ENCODE measurements at places on chromosomes 4 and X.

GRCh38 chr4:110632506-110633357 lies 9.9 kb upstream of the PITX2 start:
- no peak for DNase-seq

- DNase-seq: no peak
Observed at GRCh38 chr4:163744861-163745260, 250.4 kb downstream of the TMA16 start.

GRCh38 chr4:114205261-114205660 lies 225.8 kb upstream of the ARSJ start:
- DNase-seq: no peak

GRCh38 chrX:153032397-153033118 lies 23.7 kb upstream of the PNMA3 start:
- DNase-seq: peak; percentile 57

- no peak for DNase-seq
Observed at GRCh38 chr4:42411803-42412202, 14.5 kb downstream of the SHISA3 start.

DNA sequence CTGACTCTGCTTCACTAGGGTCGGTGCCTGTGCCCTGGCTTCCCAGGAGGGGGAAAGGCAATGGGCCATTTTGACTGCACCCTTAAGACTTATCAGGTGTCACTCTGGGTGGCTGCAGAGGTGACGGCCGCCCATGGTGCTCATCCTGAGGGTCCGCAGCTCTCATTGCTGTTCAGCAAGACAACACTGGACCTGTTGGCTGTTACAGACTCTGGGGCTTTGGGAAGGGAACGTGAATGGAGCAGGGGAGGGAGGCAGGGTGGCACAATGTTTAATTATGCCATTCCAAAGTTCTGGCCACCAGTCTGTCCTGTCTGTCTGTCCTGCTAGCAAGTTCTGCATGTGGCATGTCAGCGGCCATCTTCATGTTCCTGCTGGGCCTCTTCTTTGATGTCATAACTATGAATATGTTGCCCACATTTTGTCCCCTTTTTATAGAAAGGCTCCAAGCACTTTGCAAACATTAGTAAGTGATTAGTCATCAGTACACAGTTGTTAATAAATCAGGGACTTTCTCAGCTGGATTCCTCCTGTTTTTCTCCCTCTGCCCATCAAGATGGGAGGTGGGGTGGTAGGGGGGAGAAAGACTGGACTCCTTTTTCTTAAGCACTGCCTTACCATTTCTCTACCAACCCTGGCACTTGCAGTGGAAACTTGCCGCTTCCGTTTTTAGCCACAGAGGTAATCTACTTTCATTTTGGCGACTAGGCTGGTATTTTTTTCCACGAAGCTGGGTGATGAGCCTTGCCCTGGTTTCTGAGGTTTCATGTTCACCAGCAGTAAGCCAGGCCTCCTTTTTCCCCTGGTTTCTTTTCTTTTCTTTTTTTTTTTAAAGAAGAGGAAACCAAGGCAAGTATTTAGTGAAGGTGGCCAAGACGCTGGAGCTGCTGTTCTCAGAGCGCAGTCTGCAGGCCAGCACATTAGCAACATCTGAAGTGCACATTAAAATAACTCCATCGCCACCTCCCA lies 88.6 kb upstream of the TRIM2 start:
- DNase-seq: no peak

- DNase-seq: peak; percentile 32
Observed at GRCh38 chr4:42627885-42628646, 28.8 kb downstream of the ATP8A1 start.

DNA sequence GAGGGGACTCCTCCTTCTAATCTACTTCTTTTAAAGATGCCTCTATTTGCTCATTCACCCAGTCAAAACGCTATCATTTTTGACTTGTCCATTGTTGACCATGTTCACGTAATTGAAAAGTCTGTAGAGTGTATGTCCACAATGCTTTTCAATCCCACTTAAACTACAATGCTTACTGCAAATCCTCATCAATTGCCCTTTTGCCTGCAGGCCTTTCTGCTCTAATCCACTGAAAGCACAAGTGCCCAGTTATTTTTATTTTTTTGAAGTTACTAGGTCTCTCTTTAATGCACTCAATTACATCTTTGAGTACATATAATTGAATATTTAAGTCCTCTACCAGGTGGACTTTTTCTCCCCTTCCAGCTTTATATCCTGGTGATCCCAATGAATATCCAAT lies 437.4 kb downstream of the PDGFC start:
- DNase-seq: no peak

DNA sequence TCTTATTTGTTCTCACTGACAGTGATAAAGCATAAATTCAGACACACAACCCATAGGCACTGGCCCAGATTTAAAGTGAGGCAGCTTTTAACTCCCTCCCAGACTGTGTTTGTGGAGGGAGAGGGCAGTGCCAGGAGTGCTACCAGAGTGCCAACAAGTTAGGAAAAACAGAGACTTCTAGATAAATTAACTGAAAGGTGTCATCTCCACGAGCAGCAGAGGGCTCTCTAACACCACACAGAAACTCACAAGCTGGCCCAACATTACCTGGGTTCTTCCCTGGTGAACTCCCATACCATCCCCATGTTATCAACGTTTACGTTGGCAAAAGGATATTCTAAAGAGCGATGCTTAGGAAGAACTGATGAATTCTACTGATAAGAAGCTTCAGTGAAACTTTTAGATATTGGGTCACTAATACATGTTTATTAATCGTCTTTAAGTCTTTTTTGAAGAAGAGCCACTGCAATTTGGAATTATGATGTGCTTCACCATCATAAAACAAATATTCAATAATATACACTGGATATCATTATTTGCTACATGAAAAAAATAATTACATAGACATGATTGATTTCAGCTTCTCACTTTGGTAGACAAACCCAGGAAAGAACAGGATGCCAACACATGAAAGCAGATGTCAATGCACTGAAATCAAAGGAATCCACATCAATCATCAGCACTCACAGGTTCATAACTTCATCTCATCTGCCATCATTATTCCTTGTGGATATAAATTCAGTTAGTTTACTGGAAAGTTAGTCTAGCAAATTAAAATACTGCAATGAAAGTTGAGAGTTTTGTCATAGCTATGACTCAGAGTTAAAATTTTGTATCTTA lies 121.2 kb upstream of the NAP1L5 start:
- DNase-seq: peak; percentile 44

DNA sequence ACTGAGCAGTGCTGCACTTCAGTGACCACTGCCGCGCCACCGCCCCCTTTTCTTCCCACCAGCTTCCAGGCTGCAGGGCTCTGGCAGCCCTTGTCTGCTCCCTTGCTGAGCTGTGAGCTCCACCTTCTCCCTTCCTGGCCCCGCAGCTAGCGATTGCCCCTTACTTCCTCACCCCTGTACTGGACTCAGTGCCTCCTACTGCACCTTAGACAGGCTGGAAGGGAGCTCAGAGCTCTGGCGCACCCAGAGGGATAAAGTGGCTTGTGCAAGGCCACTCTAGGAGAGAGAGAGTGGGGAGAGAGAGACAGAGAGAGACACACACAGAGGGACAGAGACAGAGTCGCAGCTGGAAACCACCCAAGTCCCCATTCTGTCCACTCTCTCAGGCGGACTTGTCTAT lies 6.0 kb downstream of the RASL11B start:
- DNase-seq: no peak

GRCh38 chrX:17020851-17021821 lies 74.7 kb downstream of the REPS2 start:
- DNase-seq: no peak

GRCh38 chr4:137526681-137527080 lies 5.6 kb downstream of the PCDH18 start:
- DNase-seq: no peak

- DNase-seq: peak; percentile 44
Observed at GRCh38 chr4:79198951-79199587, 126.8 kb downstream of the NAA11 start.

- no peak for DNase-seq
Observed at GRCh38 chrX:65702956-65703355, 35.5 kb downstream of the MSN start.

GRCh38 chr4:77921701-77922100 lies 59.1 kb downstream of the MRPL1 start:
- DNase-seq: no peak

DNA sequence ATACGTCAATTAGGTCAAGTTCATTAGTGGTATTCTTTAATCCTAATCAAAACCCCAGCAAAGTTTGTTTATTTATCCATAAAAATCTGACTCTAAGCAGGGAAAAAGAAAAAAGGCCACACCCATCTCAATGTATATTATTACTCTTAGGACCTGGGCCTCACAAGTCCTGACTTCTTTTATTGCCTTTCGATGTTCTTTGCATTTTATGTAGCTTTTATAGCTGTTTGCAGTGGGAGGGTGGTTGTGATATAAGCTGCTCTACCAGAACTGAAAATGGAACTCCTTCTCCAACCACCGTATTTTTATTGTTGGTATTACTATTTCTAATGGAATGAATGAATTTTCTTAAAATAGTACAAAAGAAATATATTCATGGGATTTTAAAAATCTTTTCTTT lies 163.3 kb upstream of the FAM47C start:
- no peak for DNase-seq

GRCh38 chrX:46634577-46634976 lies 61.0 kb downstream of the CHST7 start:
- no peak for DNase-seq

- DNase-seq: peak; percentile 1
Observed at GRCh38 chrX:65894133-65894532, 145.7 kb downstream of the VSIG4 start.

- DNase-seq: peak; percentile 42
Observed at GRCh38 chr4:77821775-77822174, 2.6 kb upstream of the CNOT6L start.

DNA sequence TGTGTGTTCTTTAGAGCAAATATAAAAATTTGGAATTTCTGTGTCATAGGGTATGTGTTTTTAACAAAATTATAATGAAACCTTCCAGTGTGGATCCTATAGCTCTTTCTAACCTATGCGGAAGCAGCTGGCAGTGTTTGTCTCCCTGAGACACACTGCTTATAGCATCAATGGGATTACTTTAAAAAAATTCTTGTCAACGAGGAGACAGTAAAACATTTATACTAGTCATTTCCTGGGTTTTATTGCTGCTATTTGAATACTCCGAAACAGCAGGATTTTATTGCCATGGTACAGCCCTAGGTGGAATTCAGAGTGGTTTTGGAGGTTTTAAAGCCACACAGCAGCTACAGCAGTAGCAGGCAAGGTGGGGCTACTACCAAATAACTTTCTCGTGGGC lies 145.1 kb upstream of the IL1RAPL2 start:
- no peak for DNase-seq

DNA sequence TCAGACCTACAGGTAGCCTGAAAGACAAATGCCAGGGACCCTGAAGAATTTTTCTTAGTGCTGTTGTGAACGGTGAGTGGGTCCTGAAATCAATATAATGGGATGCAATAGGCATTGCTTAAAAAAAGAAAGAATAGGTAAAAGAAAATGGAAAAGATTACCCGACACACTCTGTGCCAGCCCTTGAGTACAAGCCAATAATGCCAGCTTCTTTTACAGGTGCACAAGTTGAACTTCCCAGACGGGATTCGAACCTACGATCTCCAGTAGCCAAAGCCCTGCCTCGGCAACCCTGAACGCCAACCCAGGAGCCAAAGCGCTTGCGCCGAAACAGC lies 24.7 kb upstream of the GLOD5 start:
- no peak for DNase-seq

GRCh38 chr4:161585011-161585410 lies 578.8 kb downstream of the FSTL5 start:
- no peak for DNase-seq

- DNase-seq: peak; percentile 37
Observed at GRCh38 chr4:4323705-4324534, 33.9 kb downstream of the ZBTB49 start.

DNA sequence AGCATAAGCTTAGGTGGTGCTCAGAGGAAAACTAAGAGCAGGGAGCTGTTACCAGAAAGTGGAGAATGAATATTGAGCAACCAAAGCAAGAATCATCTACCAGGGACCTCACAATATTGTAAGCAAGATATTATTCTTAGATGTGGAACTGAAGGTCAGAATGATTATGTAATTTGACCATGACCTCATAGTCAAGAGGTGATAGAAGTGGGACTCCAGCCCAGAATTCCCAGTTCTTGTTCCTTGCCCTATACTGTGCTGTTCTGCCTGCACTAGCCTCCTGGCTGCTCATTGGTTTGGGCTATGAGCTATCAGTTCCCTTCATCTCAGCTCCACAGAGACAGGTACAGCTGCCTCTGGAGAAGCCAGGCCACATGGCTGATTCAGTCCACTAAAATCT lies 229.4 kb downstream of the LDB2 start:
- DNase-seq: no peak

- DNase-seq: no peak
Observed at GRCh38 chrX:108036298-108036973, 8.4 kb upstream of the VSIG1 start.

GRCh38 chr4:184503869-184504300 lies 29.5 kb upstream of the IRF2 start:
- DNase-seq: no peak

GRCh38 chr4:37765741-37766140 lies 60.7 kb upstream of the PGM2 start:
- no peak for DNase-seq

DNA sequence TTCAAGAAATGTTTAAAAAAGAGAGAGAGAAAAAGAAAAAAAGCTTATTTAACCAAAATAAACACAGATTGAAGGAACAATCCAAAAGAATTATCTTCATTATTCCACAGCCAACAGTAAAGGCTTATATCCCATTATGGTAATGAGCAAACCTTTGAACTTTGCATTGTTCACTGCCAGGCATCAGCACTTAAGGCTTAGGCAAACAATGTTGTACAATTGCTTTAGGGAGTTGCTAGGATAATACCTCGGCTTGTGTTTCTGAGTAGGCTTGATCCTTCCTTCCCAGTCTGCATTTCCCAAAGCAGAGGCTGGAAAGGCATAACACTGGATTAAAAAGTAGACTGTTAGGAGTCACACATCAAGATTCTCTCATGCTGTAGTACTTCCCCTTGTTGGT lies 352.7 kb upstream of the IGFBP7 start:
- no peak for DNase-seq

DNA sequence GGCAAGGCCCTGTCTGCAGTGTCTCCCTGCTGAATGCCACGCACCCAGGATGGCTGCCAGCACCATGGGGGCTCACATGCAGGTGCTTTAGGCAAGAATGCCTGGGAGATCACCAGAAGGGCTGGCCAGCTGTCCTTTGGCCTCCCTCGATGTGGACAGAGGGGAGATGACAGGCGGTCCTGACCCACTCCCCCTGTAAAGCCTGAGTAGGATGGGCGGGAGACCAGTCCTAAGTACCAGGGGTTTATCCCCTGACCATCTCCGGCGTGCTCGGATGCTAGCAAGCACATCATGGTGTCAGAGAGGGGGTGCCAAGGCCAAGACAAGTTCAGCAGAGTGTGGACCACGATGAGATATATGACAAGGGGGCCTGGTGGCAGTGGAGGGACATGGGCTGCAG lies 5.3 kb downstream of the PDZD4 start:
- no peak for DNase-seq

DNA sequence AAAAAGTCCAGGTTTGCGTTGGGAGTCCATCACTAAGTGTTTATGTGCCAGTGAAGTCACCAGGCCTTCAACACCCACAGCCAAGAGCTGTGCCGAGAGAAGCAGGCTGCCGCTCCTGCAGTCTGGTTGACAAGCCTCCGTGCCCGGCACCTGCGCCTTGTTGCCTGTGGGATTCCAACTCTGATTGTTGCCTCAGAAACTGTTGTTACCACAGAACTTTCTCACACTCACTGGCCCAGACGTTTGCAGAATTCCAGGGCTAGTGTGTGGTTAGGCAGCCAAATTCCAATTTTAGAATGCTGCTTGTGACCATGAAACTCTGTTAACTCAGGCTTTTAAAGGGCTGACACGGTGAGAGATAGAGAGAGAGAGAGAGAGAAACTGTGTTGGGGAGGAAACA lies 119.5 kb upstream of the LIMCH1 start:
- no peak for DNase-seq
